ENCODE measurements at places on chromosomes 7 and 10. TPM values are rescaled to one million over a fixed set of nuclear protein-coding genes. Genes with fewer than 3 reads are reported as not detected.

KLLN gene
- 0.46 TPM for polyA plus RNA-seq

VIPR2 gene
- polyA plus RNA-seq, result 7.8 TPM

HGF gene
- polyA plus RNA-seq, result 12.3 TPM

GPER1 gene
- polyA plus RNA-seq, result 12.7 TPM

All from urinary bladder (tissue), 4 donors.